Ovary (tissue), 10 donors: ENCODE measurements at places on chromosomes 13 and 19. TPM values are rescaled to one million over a fixed set of nuclear protein-coding genes. Genes with fewer than 3 reads are reported as not detected.

DNA sequence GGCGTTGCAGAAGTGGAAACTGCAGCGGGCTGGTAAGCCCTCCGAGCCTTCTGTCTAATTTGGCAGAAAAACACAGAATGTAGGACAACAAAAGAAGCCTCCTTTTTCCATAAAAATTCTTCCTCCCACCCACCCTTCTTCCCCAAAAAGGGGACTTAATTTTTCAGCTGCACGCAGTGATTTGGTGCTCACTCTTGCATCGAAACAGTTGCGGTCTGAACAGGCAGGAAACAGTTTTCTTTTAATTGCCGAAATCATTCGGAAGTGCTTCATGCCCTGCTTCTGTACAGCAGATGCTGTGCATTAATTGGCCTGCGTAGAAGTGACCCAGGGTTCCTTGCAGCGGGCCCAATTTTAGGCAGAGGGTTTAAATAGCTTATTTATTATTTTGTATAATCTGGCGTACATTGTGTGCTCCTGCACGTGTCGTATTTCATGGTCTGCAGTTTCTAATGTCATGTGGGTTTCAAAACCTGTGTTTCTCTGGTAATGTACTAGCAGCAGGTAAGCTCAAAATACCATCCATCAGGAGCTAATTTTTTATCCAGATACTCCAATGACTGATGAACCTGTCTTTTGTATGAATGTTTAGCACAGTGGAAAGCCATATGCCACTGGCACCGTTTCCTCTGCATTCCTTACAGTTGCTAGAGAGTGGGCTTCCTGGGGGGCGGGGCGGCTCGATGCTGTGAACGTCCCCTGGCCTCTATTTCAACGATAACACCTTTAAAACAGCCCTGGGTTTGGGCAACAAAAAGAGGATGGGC lies 66.6 kb downstream of the GGACT start:
- no peak overlapping the region for H3K4me3 ChIP-seq
- H3K27ac ChIP-seq, result no peak overlapping the region
- no peaks in the 10 kb centered on the region for H3K36me3 ChIP-seq
- no peaks in the 10 kb centered on the region for H3K4me1 ChIP-seq
- no peaks in the 10 kb centered on the region for H3K27me3 ChIP-seq

The SNRPD2 gene
- 382 TPM for total RNA-seq

DNA sequence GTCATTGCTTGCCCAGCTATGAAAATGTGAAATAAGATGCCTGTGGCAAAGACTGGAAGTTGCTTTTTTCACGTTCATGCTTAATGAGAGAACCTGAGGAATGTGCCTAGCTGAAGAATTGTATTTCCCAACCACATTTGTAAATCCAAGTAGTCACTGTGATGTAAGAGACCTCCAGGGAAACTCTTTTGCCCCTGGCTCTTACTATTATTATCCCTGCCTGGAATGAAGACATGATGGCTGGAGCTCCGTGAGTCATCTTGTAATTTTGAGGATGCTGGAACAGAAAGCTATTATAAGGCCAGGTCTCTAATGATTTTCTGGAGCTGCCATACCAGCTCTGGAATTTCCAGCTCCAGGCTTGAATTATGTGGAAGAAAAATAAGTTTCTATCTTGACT lies 894.3 kb downstream of the DIAPH3 start:
- no peak overlapping the region for H3K27ac ChIP-seq
- no peaks in the 10 kb centered on the region for H3K36me3 ChIP-seq
- DNase-seq, result no peak
- no peak overlapping the region for H3K4me3 ChIP-seq

GRCh38 chr19:4051175-4052101 lies 15.3 kb downstream of the ZBTB7A start:
- H3K27me3 ChIP-seq, result no peaks in the 10 kb centered on the region
- DNase-seq, result no peak
- no peaks in the 10 kb centered on the region for H3K36me3 ChIP-seq
- peaks cover 8% of the 10 kb centered on the region for H3K4me1 ChIP-seq
- no peak overlapping the region for H3K4me3 ChIP-seq

GRCh38 chr13:80177327-80177726 lies 163.6 kb downstream of the SPRY2 start:
- DNase-seq, result no peak
- no peaks in the 10 kb centered on the region for H3K36me3 ChIP-seq
- H3K27ac ChIP-seq, result no peak overlapping the region
- H3K27me3 ChIP-seq, result no peaks in the 10 kb centered on the region
- H3K4me3 ChIP-seq, result no peak overlapping the region
- H3K4me1 ChIP-seq, result no peaks in the 10 kb centered on the region
